ENCODE measurements at places on chromosomes 12 and 14.
A peak's percentile ranks its signal among the peaks of the same experiment; 100 is the strongest.

DNA sequence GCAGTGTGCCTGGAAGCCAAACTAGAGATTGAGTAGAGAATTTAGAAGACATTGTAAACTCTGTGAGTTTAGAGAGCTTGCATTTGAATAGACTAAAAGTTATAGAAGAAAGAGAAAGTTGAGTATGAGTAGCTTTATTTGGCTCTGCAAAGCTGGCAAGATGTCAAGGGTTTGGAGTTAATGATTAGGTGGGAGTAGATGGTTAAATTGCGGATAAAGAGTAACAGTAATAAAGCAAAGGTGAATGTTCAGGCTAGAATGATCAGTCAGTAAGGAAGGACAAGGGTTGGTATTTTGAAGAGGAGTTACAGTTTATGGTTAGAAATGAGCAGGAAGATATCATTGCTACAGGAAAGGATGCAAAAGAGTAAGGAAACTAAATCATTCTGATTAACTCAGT lies 5.2 kb downstream of the PPM1A start:
- DNase-seq = no peak

GRCh38 chr14:21191809-21192446 lies 36.1 kb upstream of the OR5AU1 start:
- DNase-seq = peak; percentile 73

DNA sequence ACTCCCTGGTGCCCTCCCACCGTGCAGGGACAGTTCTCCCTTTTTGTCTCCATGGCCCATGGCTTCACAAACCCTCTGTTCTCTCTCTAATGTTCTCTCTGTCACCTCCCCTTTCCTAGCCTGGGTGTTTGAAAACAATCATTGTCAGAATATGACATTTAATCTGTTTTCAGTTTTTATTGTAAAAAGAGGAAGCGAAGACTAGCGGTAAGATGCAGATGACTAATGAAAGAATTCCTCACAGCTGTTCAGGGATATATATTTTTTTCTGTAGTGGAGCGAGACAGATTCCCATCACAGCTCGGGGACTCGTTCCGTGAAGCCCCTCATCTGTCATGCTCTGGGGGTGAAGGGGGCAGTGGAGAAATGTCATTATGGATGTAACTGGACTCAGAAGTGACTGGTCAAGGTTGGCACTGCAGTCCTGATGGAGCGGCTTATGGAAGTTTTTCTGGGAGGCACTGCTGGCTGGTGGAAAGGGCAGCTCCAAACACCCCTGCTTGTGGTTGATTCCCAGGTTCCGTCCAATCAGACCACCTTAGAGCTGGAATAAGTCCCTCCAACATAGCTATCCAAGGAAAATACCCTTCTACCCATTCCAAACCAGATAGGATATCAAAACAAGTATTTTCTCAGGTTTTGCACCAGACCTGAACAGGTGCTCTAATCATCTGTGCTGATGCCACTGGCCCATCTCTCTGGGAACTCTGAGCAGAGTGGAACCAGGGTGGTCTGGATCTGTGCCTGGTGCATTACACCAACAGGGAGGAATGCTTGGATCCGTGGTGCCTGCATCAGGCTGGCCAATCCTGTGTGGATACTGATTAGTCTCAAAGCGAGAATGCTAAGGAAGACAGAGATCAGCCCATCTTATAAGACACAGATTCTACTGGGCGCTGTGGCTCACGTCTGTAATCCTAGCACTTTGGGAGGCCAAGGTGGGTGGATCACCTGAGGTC lies 84.7 kb downstream of the GPATCH2L start:
- peak; percentile 31 for DNase-seq

DNA sequence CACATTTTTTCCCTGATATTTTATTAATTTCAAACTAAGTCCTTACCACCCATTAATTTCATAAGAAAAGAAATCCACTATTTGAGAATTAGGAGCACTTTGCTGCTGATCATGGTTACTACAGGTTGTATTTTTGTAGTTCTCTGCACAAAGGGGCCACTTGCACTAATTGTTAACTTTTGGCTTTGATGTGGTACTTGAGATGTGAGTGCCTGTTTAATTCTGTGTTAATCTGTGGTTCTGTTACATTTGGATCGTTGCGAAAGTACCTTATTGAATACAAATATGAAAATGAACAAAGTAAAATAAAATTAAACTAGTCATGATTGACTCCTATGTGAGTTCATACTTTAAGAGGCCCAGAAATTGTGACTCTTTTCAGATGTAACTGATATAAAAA lies 374.9 kb upstream of the RGS6 start:
- DNase-seq = no peak

- peak; percentile 87 for DNase-seq
Observed at GRCh38 chr12:46209914-46210872, 58.6 kb downstream of the SLC38A1 start.

GRCh38 chr14:71363946-71364925 lies 457.0 kb downstream of the PCNX1 start:
- no peak for DNase-seq

GRCh38 chr12:124463341-124463921 lies 104.0 kb downstream of the NCOR2 start:
- DNase-seq = peak; percentile 79

- peak; percentile 61 for DNase-seq
Observed at GRCh38 chr12:14774906-14775635, 28.2 kb downstream of the WBP11 start.

DNA sequence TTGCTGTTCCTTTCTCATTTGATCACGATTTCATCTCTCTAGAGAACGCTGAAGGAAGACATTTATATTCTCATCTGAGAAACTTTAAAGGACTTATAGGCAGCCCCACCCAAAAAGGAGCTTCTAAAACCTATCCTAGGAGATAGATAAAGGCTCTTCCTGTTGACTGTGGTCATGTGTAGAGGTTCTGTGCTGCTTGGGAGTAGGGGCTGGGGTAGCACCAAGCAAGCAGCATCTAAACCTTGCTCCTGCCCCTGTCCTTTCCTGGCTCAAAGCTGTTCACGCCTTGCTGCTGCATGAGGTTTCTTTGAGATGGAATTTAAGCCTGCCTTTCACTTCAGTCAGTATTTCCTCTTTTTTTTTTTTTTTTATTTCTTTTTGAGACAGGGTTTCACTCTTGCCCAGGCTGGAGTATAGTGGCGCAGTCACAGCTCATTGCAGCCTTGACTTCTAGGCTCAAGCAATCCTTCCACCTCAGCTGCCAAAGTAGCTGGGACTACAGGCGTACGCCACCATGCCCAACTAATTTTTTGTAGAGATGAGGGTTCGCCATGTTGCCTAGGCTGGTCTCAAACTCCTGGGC lies 41.4 kb downstream of the RAB35 start:
- no peak for DNase-seq

DNA sequence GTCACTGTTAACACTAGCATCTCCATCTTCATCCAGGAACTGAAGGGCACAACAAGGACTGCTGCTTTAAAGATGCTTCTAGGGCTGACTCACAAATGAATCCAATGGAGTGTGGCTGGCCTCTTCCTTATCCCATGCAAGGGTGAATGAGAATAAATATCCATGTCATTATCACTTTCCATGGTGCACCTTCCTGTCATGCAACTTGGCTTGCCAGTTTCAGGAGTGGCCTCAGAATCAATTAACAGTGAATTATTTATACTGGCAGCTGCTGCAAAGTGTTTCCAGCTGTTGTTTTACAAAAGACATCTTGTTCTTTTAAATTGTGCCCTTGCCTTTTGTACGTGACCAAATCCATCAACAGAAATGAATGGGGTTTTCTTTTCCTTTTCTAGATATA lies 499.3 kb upstream of the TMEM132C start:
- peak; percentile 81 for DNase-seq

DNA sequence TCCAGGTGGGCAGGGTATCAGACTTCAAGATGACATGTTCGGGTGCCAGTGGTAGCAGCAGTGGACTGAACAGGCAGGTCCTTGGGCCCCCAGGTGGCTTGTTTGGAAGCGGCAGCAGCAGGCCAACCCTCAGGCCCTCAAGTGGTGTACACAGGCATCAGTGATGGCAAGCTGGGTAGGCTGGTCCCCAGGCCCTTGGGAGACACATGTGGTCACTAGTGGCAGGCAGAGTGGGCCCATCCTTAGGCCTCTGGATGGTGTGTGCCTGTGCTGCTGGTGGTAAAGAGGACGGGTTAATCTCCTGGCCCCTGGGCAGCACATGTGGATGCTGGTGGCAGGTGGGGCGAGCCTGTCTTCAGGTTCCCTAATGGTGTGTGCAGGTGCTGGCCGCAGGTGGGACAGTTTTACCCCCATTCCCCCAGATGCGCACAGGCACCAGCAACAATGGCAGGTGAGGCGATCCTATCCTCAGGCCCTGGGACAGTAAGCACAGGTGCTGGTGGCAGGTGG lies 8.0 kb downstream of the OAS2 start:
- DNase-seq = no peak

GRCh38 chr14:77151918-77152588 lies 10.5 kb upstream of the ZDHHC22 start:
- DNase-seq = no peak

DNA sequence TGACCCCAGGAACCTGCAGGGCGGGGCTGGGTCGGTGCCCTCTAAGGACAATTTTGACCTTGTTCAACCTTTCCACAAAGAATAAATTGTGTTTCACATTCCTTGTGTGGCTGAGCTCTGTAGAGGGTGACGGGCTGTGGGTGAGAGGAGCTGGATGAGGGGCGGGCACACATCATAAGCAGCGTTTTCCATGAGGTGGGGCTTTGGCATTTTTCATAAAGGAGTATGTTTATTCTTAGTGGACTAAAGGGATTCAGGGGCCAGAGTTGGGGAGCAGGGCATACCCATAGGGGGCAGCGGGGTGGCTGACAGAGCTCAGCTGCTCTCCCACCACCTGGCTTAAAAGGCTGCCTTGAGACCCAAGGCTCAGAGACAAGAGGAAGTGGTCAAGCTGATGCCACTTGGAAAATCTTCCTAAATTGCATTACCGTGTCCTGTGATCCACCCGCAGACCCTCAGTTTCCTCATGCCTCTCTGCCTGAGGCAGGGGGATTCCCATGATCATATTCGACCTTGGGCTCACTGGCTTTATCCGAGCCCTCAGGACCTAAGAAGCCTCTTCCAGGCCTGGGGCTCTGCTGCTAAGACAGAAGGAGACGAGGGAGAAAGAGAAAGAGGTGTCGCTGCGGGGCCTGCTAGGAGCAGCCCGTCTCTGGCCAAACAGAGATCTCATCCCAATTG lies 11.4 kb downstream of the MMP14 start:
- DNase-seq = peak; percentile 44

GRCh38 chr12:97267594-97268202 lies 194.9 kb upstream of the RMST start:
- DNase-seq = no peak

All from tongue (tissue), 3 donors.